ENCODE measurements at places on chromosomes 1 and 21. TPM values are rescaled to one million over a fixed set of nuclear protein-coding genes. Genes with fewer than 3 reads are reported as not detected.

GPR25 gene
- total RNA-seq = not detected

DNA sequence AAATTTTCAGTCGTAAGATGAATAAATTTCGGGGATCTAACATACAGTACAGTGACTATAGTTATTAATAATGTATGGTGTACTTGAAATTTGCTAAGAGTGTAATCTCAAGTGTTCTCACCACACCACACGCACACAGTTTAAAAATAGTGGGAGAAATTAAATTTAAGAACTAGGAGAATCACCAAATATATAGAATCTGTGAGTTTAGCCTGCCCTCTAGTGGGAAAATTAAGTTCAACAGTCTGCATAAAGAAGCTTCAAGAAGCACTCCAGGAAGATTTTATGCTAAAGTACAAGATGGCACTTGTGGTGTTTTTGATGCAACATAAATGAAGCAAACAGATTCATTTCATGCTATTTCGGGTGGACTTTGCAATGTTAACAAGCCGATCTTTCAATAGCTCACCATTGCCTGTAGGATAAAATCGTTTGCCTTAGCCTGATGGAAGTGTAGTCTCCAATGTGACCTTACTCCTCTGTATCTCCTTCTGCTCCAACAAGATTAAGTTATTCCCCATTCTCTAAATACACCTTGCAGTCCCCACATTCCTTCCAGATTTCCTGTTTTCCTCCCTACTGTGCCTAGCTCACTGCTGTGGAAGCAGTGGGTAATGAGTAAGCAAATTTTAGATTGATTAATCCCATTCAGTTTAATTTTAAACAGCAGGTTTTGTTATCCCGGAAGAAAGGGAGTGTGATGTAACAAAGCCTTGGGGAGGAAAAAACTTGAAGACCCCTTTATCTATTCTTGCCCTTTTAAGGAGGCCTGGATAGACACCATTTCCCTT is 8.7 kb upstream of the PIK3C2B start:
- peak; percentile 63 for DNase-seq

GRCh38 chr1:202243006-202243405 is 49.4 kb downstream of the LGR6 start:
- DNase-seq = no peak

DNA sequence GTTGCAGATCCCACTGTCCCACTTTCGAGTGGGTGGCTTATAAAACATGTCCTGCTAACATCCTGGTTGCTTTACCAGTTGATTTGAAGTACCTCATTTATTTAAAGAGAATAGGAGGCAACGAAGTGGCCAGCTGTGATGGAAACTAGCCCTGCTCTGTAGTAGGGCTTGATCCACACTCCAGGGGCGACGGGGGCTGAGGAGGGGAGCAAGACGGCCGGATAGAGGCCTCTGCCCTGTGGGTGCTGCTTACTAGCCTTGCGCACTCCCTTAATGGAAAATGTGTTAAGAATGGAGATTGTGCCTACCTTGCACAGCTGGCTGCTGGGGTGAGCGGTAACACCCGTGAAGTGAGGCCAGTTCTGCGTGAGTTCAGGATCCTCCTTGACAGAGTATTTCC is 41.1 kb upstream of the PWP2 start:
- DNase-seq = no peak

TAS1R1 gene
- total RNA-seq = not detected

- peak; percentile 91 for DNase-seq
These were observed at the start of gene SH3BP5L for GRCh38 chr1:248825909-248826760. Gene SH3BP5L (minus strand): TSS chr1:248825915. CDS start chr1:248824935, 980 bp downstream.

DNA sequence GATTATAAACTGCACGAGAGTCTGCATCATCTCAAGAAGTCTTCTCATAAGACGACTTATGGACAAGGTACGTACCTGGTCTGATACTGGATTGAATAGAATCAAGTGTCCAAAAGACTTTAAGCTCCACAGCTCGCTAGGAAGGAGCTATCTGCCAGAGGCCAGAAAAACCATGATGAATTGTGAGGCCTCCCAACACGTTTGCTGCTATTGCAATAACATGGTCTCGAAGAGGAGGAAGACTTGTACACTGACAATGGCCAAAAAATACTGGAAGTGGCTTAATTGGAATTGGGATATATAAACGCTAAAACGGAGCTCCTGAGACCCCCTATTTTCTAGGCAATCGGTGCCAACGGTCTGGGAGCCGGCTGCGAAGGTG is 534 bp downstream of the DNAJC28 start:
- no peak for DNase-seq

DNA sequence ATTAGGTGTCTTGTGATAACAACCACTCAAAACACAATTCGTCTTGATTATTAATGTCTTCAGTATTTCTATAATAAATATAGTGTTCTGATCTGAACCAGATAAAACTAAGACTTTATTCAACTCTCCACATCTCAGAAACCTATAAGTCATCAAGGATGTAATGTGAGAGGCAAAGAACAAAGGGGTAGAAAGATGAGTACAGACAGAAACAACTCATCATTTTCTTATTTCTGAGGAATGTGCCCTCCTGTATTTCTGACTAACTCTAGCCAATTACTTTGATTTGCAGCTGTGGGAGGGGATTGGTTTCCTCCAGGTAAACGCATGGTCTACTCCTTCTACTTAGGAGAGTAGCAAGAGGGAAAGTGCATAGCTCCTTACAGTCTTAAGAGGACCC is 73.7 kb upstream of the ST6GALNAC5 start:
- no peak for DNase-seq

DNA sequence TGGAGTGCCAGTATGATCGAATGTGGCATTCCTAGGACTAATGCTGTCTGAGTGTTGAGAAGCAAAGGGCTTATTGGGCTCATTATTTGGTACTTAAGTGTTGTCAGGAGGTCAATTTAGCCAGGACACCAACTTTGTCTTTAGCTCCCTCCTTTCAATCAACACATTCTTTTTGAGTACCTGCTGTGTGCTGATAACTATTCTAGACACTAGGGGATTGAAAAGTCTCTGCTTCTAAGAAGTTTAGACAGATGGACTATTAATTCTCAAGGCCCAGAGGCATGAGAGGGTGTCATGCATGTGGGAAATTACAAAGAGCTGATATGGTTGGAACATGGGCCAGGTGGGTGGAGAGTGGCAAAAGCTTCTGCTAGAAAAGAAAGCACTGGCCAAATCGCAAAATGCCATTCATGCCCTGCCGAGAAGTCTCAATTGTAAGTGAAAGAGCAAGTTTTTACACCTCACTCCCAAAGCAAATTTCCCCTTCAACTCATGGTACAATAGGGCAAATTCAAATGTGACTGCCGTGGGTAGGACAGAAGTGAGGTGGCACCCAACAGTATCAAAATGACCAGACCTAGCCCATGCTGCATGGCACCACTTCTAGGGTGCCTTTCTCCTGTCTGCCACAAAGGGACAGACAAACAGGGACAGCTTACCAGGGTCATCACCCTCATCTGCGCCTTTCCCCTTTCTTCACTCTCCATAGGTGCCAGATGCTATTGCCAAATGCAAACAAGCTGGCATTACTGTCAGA is 53.6 kb upstream of the LAX1 start:
- no peak for DNase-seq

KIAA1614 gene
- total RNA-seq = 0.27 TPM

FCRL1 gene
- not detected for total RNA-seq

PLA2G2A gene
- not detected for total RNA-seq

DNA sequence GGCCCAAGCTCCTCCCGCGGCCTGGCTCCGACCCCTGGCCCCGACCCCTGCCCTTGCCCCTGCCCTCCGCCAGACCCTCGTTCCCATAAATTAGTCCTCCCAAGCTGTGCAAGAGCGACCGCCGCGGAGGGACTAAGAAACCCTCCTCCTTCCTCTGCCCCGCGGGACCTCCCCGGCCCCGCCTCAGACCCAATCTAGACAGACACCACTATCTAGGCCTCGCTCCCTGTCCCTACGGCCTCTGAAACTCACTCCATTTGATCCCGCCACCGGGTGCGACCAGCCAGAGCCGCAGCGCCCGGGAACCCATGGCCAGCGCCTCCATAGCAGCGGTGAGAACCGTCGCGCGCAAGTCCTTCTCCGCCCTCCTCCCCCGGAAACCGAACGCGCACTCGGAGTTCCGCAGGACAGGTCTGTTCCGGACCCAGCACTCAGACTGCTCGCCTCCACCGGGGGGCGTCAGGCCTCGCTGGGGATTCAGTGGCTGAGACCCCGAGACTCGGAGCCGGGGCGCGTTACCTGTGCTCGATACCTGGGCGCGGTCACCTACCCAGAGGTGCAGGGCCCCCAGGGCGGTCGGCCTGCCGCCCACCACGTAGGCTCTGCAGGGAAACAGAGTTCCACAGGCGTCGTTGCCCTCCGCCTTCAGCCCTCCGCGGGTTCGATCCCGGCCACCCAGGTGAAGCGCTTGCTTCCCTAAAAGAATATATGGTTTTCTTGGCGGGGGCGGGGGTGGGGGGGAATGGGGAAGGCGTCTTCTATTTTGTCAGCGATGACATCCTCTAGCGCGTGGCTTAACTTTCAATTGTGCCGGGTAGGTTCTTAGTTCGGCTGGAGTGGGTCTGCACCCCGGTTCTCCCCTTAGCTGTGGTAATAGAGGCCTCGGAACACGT is at the start of gene MRPL39:
Gene MRPL39 (minus strand): TSS at position 331 of the 893 bp plus-strand sequence. CDS start 6 bp downstream, at position 325.
- DNase-seq = peak; percentile 86

- DNase-seq = no peak
These were observed 3.3 kb upstream of the IRF2BP2 start for GRCh38 chr1:234613128-234613875.

DNA sequence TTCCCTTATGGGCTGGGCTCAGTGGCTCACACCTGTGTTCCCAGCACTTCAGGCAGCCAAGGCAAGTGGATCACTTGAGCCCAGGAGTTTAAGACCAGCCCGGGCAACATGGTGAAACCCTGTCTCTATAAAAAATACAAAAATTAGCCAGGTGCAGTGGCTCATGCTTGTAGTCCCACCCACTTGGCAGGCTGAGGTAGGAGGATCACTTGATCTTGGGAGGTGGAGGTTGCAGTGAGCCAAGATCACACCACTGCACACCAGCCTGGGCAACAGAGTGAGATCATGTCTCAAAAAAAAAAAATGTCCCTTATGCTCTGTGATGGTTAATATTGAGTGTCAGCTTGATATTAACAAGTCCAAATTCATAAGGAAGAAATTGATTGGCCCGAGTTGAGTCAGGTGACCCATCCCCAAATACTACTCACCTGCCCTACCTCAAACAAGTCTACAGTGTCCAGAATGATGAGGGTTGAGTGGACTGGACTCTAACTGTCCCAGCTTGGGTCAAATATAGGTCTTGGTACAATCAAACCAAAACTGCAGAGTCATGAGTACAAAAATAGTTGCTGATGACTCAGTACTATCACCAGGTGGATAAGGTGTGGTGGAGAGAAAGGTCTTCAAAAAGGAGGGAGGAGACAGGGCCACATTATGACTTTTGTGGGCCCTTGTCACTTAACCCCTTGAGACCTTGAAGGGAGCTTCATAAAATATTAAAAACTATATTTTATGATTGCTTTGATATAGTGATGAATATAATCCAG is 161.0 kb downstream of the ZNF326 start:
- DNase-seq = no peak

- no peak for DNase-seq
These were observed 228.2 kb upstream of the IRF2BP2 start for GRCh38 chr1:234838182-234838581.

DNA sequence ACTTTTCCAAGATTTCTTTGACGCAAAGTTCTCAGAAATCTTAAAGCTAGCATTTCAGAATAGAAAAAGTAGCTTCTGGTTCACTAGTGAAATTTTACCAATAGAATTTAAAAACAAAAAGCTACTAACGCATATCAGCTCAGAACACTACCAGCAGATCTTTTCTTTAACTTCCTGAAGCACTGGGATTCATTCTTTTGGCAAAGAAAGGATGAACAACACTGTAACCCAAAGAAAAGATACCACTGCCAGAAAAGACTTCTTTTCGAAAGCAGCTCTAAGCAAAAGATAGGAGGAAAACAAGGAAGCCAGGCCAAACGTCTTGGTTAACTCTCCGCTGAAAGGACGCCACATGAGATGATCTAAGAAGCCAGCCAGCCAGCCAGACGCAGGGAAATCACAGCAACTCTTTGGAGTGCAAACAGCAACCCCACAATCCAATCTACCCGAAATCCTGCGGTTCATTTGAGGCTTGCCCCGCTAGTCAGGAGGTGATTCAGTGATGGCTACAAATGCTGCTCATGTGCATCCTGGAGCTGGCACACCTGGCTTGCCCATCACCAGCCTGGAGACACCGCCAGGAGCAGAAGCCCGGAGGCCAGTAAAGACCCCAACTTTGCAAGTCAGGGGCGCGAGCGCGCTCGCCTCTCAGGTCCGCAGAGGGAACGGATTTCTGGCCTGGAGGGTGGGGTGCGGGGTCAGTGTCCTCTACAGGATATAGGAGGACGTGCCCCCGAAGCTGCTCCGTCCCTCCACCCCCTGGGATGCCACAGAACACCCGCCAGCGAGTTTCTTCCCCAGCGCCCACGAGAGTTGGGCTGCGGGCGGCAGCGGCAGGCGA is 812 bp downstream of the NBPF1 start:
- no peak for DNase-seq
